ENCODE measurements at places on chromosomes 3 and 15.

DNA sequence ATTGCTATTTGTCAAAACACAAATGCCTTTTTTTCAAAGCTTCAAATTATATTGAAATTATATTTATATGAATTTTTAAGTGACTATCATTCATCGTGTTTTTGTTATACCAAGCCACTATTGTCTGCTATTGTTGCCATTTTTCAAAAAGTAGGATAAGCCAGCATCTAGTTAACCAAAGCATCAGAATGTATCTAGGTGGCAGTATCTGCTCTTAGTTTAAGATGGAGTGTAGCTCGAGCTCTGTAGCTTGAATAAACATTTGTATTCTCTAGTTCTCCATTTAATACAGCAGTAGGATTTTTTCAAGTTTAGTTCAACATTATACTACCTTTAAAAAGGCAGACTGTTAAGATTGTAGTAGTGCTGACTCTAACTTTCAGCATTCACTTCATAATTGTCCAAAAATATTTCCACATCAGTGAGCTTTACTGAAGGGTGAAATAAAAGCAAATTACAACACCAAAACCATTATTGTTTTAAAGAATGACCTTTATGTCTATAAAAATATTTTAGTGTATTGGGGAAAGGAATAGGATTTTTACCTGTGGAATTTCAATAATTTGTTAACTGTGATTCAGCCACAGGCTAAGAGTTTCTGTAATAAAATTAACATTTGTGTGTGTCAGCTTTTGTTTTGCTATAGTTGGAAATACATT, 19.6 kb upstream of the C15orf61 start:
- no peak overlapping the region for H3K27ac ChIP-seq
- no peaks in the 10 kb centered on the region for H3K36me3 ChIP-seq
- no peak overlapping the region for H3K4me3 ChIP-seq
- no peaks in the 10 kb centered on the region for H3K27me3 ChIP-seq

DNA sequence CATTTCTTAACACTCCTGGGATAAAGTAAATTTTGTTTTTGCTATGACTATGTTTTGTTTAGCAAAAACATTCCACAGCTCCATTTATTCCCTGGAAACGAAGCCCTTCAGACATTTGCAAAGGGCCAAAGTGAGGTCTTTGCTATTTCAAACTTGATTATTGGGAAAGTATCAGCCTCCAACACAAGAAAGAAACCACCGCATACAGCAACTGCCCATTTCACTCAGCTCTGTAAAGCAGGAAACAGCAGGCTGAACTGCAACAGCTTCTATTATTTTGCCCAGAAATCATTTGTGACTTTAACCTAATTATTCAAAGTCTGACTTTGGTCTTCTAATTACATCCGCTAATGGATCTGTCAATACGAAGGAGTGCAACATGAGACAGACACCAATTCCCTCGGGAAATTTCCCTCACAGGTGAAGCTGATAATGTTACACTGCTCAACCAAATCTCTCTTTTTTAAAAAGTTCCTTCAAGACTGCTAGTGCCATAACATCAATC, 72.1 kb downstream of the RFTN1 start:
- H3K36me3 ChIP-seq = no peaks in the 10 kb centered on the region
- no peak overlapping the region for H3K27ac ChIP-seq
- no peak for DNase-seq
- H3K4me3 ChIP-seq = no peak overlapping the region
- no peaks in the 10 kb centered on the region for H3K4me1 ChIP-seq

- no peaks in the 10 kb centered on the region for H3K36me3 ChIP-seq
- H3K27ac ChIP-seq = no peak overlapping the region
- no peak for DNase-seq
- no peak overlapping the region for H3K4me3 ChIP-seq
- H3K4me1 ChIP-seq = no peaks in the 10 kb centered on the region
These were observed 441.7 kb downstream of the TBL1XR1 start for GRCh38 chr3:176755552-176755951.

DNA sequence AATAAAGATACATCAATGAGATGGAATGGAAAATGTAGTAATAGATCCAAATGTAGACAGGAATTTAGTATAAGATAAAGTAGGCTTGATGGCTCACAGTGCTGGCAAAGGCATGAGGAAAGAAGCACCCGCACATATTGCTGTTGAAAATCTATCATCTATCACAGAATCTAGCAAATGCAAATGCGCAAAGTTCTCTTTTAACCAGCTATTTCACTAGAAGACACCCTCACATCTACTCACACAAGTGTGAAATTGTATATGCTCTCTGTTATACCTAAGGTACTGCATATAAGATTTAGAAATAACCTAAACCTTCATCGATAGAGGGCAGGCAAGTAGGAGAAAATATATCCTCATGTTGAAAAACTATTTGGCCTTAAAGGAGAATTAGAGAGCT, 756.7 kb upstream of the SEMA6D start:
- no peaks in the 10 kb centered on the region for H3K27me3 ChIP-seq
- H3K4me1 ChIP-seq = no peaks in the 10 kb centered on the region

GRCh38 chr3:128073807-128074206, 21.6 kb downstream of the SEC61A1 start:
- no peaks in the 10 kb centered on the region for H3K4me1 ChIP-seq
- H3K36me3 ChIP-seq = peaks cover 4% of the 10 kb centered on the region
- no peak overlapping the region for H3K4me3 ChIP-seq
- peak overlapping the region; percentile 48 for H3K27ac ChIP-seq
- no peak for DNase-seq
- no peaks in the 10 kb centered on the region for H3K27me3 ChIP-seq

GRCh38 chr3:185726254-185726967, 98.4 kb downstream of the IGF2BP2 start:
- DNase-seq = no peak
- no peaks in the 10 kb centered on the region for H3K4me1 ChIP-seq
- H3K27me3 ChIP-seq = no peaks in the 10 kb centered on the region
